Stimulated activated CD4-positive, alpha-beta T cell treated with anti-CD3 and anti-CD28 coated beads, Interleukin-1b, Interleukin-23, amount 100 ng/mL, for 4 hours (primary cell): ENCODE measurements at places on chromosomes 2 and 18.

GRCh38 chr18:57301573-57302559 lies 50.5 kb upstream of the ST8SIA3 start:
- no peak for DNase-seq

- DNase-seq = no peak
Measured at GRCh38 chr18:55318951-55319441, 269.0 kb downstream of the TCF4 start.

DNA sequence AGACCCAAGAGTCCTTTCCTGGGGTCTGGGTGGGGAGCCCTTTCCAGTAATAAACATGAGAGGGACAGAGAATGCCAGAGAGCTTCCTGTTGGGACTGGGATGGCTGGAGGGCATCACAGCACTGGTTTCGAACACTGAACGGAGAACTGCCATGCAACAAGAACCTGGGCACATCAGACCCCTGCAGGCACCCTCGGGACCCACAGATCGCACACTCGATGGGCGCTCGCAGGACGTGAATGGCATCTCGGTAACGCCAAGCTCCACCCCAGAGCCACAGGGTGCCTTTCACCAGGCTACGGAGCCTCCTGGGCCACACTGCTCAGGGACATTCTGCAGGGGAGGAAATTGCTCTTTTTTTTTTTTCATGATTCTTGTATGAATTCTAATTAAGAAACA lies 25.1 kb downstream of the SLC66A2 start:
- DNase-seq = no peak

DNA sequence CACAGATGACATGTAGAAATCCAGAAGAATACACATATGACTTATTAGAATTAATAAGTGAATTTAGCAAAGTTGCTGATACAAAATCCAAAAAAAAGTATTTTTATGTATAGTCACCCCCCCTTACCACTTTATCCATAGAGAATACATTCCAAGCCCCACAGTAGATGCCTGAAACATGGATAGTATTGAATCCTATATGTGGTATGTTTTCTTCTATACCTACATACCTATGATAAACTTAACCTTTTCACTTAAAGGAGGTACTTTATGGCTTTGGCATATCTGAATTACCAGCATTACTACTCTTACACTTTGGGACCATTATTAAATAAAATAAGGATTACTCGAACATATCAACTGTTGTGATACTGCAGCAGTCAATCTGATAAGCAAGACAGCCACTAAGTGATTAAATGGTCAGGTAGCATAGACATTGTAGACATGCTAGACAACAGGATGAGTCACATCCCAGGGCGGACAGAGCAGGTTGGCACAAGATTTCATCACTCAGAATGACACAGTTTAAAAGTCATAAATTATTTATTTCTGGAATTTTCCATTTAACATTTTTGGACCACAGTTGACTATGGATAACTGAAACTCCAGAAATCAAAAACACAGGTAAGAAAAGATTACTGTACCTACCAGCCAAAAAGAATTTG lies 208.2 kb upstream of the CHAC2 start:
- DNase-seq = no peak

- no peak for DNase-seq
Measured at GRCh38 chr2:147515213-147515612, 329.6 kb upstream of the ACVR2A start.

DNA sequence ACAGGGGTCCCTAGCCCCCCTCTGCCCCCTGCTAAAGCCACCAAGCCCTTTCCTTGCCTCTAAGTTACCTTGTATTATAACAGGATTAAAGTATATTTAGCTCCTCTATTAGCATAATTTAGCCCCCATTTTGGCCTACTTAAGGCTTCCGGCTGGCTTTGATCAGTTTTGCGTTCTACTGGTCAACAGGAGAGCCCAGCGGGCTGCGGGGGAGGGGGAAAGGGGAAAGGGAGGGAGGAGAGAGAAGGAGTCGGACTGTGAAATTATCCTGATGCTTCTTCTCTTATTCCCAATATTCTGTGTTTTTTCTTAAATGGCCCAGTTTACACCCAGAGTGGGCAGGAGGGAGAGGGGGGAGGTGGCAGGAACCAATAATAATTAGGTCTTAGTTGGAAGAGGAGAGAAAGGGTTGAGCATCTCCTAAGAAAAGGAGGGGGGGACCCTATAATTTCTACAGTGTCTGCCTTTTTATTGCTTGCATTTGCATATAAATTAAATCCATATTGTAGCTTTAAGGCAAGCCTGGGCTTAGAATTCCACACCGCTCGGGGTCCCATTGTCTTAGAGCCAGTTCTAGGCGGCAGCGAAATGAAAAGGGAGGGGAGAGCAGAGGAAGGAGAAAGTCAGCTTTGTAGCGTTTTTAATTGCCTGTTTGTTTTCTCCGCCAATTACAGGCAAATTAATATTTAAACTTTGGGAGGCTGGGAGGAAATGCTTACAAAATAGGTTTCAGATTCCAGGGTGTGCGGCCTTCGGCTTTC lies 39.6 kb downstream of the EN1 start:
- DNase-seq = no peak

GRCh38 chr18:74831571-74832250 lies 234.0 kb downstream of the ZNF407 start:
- no peak for DNase-seq

GRCh38 chr18:79747156-79747845 lies 50.4 kb upstream of the KCNG2 start:
- no peak for DNase-seq

GRCh38 chr2:222115296-222115695 lies 183.5 kb downstream of the PAX3 start:
- DNase-seq = no peak

DNA sequence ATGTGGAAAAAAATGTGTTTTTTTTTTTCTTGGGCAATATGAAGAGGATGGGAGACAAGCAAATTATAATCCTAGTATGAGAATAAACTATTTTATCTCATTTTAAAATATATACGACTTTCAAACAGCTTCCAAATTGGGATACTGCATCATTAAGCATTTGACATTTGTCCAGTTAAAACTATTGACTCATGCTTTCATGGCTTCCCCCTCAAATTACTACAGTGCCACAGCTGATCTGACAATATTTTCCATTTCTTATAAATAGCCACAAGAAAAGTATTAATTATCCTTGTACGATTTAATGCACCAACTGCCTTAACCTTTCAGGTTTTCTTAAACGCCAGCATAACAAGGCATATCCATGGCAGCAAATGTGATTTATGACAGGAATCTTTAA lies 1134.8 kb upstream of the ZEB2 start:
- no peak for DNase-seq

DNA sequence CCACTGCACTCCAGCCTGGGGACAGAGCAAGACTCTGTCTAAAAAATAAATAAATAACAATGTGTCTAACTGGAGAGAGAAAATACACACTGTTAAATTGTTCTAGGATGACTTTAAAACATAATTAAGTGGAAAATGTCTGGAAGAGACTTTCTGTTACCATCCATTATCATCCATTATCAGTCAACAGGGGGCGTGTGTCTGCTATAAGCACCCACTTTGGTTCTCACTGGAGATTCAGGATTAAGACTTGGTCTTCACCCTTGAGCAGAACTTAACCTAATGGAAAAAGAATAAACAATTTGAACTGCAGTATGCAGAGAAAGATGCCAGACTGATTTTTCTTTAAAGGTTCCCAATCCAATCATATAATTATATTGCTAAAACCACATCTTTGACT lies 999.8 kb upstream of the GYPC start:
- no peak for DNase-seq

DNA sequence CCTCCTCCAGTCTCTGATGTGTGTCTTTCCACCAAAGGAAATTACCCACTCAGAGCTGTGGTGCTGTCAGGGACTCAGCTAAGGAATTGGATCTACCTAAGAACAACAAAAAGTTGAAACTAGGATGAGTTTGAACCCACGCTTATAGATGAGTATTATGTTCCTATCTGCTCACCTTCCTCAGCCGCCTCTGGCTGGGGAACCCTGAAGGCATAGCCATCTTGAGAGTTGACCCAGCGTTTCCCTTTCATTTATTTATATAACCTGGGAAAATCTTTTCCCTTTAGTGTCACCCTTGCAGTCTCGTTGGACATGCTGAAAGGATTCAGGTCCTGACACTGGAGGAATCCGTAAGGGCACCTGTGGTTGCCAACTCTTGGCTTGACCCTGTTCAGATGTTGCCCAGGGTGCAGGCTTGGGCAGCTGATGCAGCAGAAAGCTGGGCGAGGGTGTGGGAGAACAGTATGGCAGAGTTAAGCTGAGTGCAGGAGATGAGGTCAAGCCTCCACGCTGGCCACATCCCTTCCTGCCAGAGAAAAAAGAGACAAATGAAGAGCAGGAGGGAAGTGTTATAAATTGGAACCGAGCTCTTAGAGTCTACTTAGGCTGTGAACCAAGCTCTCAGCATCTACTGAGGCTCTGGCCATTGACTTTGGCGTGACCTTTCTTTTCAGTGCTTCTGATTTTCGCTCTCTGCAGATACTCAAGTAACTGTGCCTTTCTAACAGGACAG lies 1.9 kb downstream of the CDH20 start:
- no peak for DNase-seq

DNA sequence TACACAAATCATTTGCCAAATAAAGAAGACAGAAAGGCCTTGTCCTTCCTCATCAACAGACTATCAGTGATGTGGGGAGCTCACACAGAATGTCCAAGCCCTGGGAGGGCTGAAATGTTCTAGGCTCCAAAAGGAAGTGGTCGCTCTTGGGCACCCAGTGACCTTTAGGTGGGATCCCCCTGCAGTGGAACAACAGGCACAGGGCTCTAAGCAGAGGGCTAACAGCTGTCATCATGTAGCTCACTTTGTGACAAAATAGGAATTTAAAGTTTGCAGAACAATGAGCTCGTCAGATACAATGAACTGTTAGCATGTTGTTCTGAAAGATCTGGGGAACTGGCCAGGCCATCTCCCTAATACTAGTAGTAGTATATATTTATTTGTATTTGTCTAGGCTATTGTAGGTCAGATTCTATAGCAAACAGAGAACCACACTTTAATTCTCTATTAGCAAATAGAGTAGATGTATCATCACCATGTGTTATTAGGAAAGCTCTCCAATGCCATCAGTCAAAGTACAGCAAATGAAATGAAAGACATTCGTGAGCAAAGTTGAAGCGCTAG lies 151.5 kb upstream of the MAP3K20 start:
- no peak for DNase-seq

GRCh38 chr2:112828251-112828691 lies 8.3 kb downstream of the IL1B start:
- DNase-seq = no peak

DNA sequence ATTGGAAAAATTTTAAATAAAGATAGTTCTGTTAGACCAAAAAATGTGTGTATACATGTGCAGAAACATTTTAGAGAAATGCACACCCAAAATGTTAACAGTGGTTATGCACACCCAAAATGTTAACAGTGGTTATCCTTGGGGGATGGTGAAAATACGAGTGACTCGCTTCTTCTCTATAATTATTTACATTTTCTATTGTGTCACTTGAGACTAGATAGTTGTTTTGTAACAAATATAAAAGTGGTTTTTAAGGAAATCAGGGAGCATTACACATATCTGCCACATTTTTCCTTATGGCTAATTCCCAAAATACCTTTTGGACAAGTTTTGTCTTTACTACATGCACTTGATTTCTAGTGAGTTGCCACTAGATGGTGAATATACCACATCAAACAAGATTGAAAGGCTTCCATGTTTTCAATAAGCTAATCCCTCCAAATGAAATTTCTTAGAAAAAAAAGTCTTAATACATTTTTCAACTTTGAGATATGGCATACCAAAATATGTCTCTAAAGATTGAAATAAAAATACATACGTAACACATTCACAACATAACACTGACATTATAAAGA lies 9.0 kb upstream of the HIBCH start:
- no peak for DNase-seq

- no peak for DNase-seq
Measured at GRCh38 chr2:64622443-64623241, 31.1 kb downstream of the SERTAD2 start.

GRCh38 chr2:121075641-121076497 lies 209.1 kb downstream of the TFCP2L1 start:
- DNase-seq = no peak

GRCh38 chr18:5393779-5394178 lies 98.3 kb upstream of the ZBTB14 start:
- DNase-seq = no peak

GRCh38 chr2:168962636-168963035 lies 61.5 kb downstream of the G6PC2 start:
- no peak for DNase-seq

- DNase-seq = no peak
Measured at GRCh38 chr2:205675861-205676516, 6.3 kb upstream of the NRP2 start.

DNA sequence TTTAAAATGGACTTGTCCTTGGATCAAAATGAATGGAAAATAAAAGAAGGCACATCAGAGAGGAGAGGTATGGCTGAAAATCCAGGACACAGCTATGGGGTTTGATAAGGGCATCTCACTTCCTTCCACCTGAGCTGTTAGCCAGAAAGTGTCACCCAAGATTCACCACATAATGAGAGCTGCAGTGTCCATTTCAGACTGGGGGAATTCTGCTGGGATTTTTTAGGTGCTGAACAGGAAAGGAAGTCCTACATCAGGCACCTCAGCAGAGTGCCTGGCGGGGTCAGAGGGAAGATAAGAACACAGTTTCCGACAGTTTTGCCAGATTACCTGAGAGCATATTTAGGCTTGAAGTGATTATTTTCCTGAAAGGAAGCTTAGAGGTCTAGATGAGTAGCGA lies 187.6 kb upstream of the HNMT start:
- no peak for DNase-seq

GRCh38 chr2:64391424-64391823 lies 62.5 kb upstream of the LGALSL start:
- DNase-seq = no peak

- DNase-seq = no peak
Measured at GRCh38 chr2:210250622-210251021, 25.4 kb upstream of the ACADL start.

DNA sequence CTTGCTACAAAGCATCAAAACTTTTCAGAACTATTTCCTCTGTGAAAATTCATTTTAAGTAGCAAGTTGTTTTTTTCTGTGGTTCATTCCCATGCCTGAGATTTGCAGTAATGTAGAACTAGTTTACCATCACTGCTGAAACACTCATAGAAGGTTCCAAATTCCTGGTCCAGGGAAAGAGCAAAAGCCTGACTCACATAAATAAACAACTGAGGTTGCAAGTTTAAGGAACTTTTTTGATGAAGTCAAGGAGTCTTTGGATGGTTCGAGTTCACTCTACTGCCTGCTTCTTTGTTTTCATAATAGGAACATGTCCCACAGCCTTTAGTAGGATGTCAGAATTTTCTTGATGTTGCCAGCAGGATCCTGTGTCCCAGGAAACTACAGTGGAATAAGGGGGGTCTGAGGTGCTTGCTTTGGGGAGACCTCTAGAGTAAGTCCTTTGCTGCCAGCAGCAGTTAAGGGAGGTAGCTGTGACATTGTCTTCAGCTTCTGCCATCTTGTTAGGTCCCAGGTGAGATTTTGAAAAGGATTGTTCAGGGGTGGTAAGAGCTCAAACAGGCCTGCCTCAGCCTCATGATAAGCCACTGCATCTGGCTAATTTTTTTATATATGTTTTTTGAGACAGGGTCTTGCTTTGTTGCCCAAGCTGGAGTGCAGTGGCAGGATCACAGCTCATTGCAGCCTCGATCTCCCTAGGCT lies 43.9 kb downstream of the ACSL3 start:
- no peak for DNase-seq
